ENCODE measurements at places on chromosomes 3 and 15.

DNA sequence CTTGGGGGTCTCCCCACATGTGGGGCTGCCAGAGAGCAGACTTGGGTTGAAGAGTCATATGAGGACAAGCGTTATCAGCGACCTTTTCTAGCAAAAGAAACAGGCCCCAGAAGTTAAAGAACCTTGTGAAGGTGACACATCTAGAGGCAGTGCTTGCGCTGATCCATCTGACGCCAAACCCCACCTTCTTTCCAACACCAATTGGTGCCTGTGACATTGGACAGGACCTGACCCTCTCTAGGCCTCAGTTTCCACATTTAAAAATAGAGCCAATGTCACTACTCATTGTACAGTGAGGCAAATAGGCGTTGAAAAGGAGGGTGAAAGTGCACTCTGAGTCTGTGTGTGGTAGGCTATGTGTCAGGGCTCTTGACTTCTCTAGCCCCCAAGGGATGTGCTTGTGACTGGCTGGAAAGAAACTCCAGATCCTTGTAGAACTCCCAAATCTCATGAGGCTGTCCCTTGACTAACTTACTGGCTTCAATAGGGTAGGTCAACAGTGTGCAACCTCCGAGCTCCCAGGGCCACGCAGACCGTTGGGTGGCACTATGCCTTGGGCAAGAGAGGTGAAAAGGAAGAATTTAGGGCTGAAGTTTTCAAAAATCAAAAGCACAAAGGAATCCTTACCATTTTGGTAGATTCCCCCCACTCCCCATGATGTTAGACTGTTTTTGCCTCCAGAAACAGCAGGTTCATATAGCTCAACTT is 666 bp upstream of the FAM219B start:
- DNase-seq, result no peak

GRCh38 chr3:116441652-116442051 is 3.6 kb downstream of the LSAMP start:
- no peak for DNase-seq

DNA sequence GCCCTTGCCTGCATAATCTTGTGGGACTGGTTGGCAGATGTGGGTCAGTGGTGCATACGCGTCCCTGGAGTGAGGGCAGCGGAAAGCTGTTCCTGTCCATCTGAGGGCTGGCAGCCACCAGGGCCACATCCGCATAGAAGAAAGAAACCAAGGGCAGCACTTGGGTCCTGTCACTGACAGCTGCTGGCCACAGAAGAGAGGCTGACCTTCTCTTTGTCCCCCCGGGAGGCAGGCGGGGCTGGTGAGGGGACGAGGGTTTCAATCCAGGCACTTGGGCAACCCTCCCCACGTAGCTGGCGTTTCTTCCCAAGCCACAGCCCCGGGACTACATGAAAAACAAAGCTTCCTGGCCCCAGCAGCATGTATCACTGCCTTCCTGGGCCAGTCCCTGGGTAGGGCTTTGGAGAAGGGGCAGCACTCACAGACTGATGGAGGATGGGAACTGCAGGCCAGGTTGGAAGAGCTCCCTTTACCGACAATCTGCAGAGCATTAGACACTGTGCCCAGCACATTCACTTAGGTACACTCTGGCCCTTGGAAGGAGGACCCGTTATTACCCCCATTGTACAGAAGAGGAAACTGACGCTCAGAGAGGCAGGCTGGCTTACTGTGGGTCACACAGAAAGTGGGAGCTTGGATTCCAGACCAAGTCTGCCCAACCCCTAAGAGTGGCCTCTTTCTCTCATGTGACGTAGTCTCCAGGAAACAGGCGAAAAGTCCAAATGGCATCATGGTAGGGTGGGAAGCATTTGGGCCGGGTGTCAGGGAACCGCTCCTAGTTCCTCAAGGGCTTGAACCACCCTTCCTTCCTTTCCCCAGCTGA is 78.8 kb upstream of the SLC6A6 start:
- DNase-seq, result no peak

- DNase-seq, result no peak
Observed at GRCh38 chr15:40985541-40986330, 32.5 kb downstream of the CHAC1 start.

DNA sequence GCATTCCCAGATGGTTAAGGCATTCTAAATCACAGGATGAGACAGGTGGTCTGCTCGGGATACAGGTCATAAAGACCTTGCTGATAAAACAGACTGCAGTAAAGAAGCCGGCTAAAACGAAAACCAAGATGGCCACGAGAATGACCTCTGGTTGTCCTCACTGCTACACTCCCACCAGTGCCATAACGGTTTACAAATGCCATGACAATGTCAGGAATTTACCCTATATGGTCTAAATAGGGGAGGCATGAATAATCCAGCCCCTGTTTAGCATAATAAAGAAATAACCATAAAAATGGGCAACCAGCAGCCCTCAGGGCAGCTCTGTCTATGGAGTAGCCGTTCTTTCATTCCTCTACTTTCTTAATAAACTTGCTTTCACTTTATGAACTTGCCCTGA is 151.1 kb downstream of the ZNF385D start:
- no peak for DNase-seq

- DNase-seq, result no peak
Observed at GRCh38 chr3:44685128-44685800, 27.2 kb upstream of the ZNF502 start.
